Gastroesophageal sphincter (tissue), 4 donors: ENCODE measurements at places on chromosomes 3 and 15.

DNA sequence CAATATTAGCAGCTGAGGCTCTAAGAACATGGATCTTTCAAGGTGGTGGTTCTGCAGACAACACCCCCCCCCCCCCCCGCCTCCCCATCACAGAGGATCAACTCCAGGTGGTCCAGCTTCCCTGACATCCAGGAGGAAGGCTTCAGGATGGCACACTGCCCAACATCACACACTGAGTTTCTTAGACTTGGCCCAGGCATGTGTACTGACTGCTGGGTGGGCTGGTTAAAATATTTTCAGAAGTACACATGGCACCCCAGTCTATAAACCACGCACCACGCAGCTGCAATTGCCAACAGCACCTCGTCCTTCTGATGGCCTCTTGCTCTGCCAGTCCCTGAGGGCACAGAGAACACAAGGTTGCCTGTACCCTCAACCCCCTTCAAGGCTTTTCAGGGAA, 22.1 kb downstream of the SRPRB start:
- H3K4me3 ChIP-seq = no peak overlapping the region
- no peaks in the 10 kb centered on the region for H3K27me3 ChIP-seq
- H3K36me3 ChIP-seq = no peaks in the 10 kb centered on the region
- no peak overlapping the region for H3K27ac ChIP-seq
- ATAC-seq = no peak

DNA sequence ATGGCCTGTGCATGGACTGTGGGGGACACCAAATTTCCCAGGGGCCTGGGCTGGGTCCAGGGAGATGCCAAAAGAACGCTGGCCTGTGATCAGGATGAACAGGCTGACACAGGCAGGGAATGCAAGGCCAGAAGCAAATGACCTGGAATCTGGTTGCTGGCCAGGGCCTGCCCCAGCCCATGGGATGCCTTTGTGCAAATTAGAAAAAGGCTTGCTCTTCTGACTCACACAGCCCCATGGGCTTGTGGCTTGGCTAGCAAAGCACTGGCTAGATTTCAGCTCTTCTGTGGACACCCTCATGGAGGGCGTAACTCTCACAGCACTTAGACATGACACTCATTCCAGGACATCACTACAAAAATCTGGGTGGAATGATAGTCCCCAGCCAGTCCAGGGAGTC, 356.0 kb downstream of the SHQ1 start:
- no peak overlapping the region for H3K4me3 ChIP-seq
- no peaks in the 10 kb centered on the region for H3K36me3 ChIP-seq
- H3K27ac ChIP-seq = no peak overlapping the region
- no peaks in the 10 kb centered on the region for H3K27me3 ChIP-seq

DNA sequence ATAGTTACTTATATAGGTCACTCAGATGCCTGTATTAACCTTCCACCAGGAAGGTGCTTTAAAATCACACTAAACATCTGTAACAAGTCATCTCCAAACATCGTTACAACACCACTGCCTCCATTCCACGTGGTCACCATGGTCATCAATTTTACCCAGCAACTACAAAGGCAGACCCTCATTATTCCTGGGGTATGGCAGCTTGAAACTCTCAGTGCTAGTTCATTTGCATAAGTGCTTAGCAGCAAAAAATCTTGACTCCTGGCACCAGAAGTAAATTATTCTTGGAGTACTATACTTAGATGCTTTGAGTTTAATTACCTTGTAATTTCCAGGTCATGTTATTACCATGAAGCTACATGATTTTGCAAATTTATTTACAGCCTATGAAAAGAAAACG, 250.6 kb downstream of the KBTBD8 start:
- no peaks in the 10 kb centered on the region for H3K36me3 ChIP-seq
- H3K4me1 ChIP-seq = no peaks in the 10 kb centered on the region
- no peak for ATAC-seq
- no peak overlapping the region for H3K4me3 ChIP-seq
- no peak overlapping the region for H3K27ac ChIP-seq
- no peaks in the 10 kb centered on the region for H3K27me3 ChIP-seq

DNA sequence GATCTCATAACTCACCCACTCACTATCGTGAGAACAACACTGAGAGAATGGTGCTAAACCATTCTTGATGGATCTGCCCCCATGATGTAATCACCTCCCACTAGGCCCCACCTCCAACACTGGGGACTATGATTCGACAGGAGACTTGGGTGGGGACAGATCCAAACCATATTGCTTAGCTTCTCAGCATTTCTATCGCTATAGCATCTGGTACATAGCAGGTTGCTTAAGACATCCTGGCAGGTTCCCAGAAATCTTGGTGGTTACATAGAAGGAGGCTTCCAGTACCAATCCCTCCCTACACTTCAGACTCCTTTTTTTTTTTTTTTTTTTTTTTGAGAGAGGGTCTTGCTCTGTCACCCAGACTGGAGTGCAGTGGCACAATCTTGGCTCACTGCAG, 487.8 kb downstream of the EDEM1 start:
- H3K27ac ChIP-seq = no peak overlapping the region
- no peaks in the 10 kb centered on the region for H3K27me3 ChIP-seq
- no peak overlapping the region for H3K4me3 ChIP-seq
- H3K4me1 ChIP-seq = no peaks in the 10 kb centered on the region
- no peaks in the 10 kb centered on the region for H3K36me3 ChIP-seq

GRCh38 chr3:42535981-42536784, 33.7 kb downstream of the VIPR1 start:
- no peaks in the 10 kb centered on the region for H3K27me3 ChIP-seq
- H3K4me3 ChIP-seq = no peak overlapping the region
- ATAC-seq = no peak
- H3K36me3 ChIP-seq = no peaks in the 10 kb centered on the region

DNA sequence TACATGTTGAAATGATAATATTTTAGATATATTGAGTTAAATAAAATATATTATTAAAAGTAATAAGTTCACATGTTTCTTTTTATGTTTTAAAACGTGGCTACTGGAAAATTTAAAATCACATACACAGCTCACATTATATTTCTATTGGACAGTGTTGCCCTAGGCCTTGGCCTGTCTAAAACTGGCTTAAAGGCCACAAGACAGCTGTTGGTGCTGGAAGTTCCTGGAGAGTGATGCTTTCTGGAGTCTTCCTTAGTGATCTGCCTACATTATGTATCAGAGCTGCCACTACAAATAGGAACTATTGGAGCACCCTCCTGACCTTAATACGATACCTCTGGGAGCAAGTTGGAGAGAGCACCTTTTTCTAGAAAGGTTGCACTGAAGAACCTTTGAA, 254.1 kb upstream of the C2CD4B start:
- no peak overlapping the region for H3K27ac ChIP-seq
- H3K4me3 ChIP-seq = no peak overlapping the region
- no peaks in the 10 kb centered on the region for H3K27me3 ChIP-seq
- no peaks in the 10 kb centered on the region for H3K36me3 ChIP-seq
- no peak for ATAC-seq
- no peaks in the 10 kb centered on the region for H3K4me1 ChIP-seq

DNA sequence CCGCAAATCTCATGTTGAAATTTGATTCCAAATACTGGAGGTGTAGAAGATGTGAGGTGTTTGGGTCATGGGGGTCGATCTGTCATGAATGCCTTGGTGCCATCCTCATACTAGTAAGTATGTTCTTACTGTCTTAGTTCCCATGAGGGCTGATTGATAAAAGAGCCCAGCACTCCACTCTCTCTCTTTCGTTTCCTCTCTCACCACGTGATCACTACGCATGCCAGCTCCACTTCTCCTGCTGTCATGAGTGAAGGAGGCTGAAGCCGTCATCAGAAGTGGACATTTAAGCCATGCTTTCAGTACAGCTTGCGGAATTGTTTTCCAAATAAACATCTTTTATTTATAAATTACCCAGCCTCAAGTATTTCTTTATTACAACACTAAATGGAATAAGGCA, 6.1 kb downstream of the OR5H15 start:
- no peak overlapping the region for H3K4me3 ChIP-seq
- ATAC-seq = no peak
- no peaks in the 10 kb centered on the region for H3K27me3 ChIP-seq
- no peaks in the 10 kb centered on the region for H3K4me1 ChIP-seq

GRCh38 chr3:42652611-42653302, 740 bp upstream of the ZBTB47 start:
- peak overlapping the region; percentile 96 for H3K27ac ChIP-seq
- H3K4me1 ChIP-seq = peaks cover 7% of the 10 kb centered on the region
- peaks cover 21% of the 10 kb centered on the region for H3K36me3 ChIP-seq
- H3K4me3 ChIP-seq = peak overlapping the region; percentile 95
- H3K27me3 ChIP-seq = no peaks in the 10 kb centered on the region

GRCh38 chr3:37138816-37139215, 35.6 kb downstream of the LRRFIP2 start:
- no peak overlapping the region for H3K4me3 ChIP-seq
- peaks cover 36% of the 10 kb centered on the region for H3K4me1 ChIP-seq

- no peaks in the 10 kb centered on the region for H3K36me3 ChIP-seq
- H3K27me3 ChIP-seq = peaks cover 60% of the 10 kb centered on the region
- no peaks in the 10 kb centered on the region for H3K4me1 ChIP-seq
- H3K4me3 ChIP-seq = no peak overlapping the region
- ATAC-seq = peak; percentile 81
Measured at GRCh38 chr15:76330080-76330680, 6.4 kb upstream of the ISL2 start.

DNA sequence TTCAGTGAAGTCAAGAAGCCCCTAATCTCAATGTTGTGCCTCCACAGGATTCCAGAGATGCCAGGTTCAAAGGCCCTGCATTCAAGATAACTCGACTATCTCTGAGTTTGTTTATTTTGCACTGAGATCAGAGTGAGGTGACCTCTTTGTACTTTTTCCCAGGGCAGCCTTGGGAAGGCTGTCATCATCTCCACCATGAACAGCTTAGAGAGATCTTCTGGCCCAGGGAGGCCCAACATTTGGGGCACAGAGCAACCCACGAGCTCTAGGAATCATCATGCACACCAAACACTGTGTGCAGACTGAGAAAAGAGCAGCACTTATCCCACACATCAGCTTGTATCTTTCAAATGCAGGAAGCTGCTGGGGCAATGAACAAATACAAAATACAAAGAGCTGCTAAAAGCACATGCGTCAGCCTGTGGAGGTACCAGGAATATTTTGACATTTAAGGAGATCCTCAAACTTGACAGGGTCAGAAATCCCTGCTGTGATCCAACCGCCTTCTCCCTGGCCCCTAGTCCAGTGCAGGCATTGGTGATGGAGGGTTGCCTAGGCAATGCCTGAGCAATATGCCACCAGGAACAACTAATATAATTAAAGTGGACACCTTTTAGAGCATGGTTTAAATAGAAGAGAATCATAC, 33.6 kb downstream of the TRIM42 start:
- ATAC-seq = no peak
- H3K27me3 ChIP-seq = no peaks in the 10 kb centered on the region
- H3K27ac ChIP-seq = no peak overlapping the region

- ATAC-seq = no peak
- H3K4me1 ChIP-seq = peaks cover 50% of the 10 kb centered on the region
- H3K4me3 ChIP-seq = no peak overlapping the region
- no peaks in the 10 kb centered on the region for H3K36me3 ChIP-seq
- no peak overlapping the region for H3K27ac ChIP-seq
- H3K27me3 ChIP-seq = peaks cover 100% of the 10 kb centered on the region
Measured at GRCh38 chr3:128493570-128494366, 767 bp upstream of the GATA2 start.

GRCh38 chr3:72437661-72438406, 410.4 kb downstream of the SHQ1 start:
- H3K27me3 ChIP-seq = no peaks in the 10 kb centered on the region
- H3K27ac ChIP-seq = no peak overlapping the region

DNA sequence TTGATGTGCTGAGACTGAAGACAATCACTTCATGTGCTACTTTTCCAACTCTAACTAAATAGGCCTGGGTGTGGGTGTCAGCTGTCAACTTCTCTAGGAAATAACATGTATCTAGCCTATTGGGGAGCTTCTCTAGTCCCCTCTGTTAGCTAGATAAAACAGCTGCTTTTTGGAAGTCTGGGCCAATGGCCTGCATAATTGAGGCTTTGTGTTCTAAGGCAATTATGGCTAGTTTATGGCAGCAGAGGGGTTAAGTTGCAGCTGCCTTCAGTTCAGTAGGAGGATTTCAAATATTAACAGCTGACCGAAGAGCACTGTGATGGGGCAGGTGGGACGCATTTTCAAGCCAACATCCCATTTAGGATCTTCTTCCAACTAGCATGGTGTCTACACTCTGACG, 6.4 kb downstream of the COL8A1 start:
- no peak for ATAC-seq
- no peak overlapping the region for H3K4me3 ChIP-seq
- H3K4me1 ChIP-seq = peaks cover 31% of the 10 kb centered on the region
- H3K27ac ChIP-seq = peak overlapping the region; percentile 86
- H3K27me3 ChIP-seq = no peaks in the 10 kb centered on the region

- H3K27me3 ChIP-seq = no peaks in the 10 kb centered on the region
- no peak overlapping the region for H3K27ac ChIP-seq
- H3K4me3 ChIP-seq = no peak overlapping the region
Measured at GRCh38 chr3:26579116-26579515, 43.5 kb upstream of the LRRC3B start.

DNA sequence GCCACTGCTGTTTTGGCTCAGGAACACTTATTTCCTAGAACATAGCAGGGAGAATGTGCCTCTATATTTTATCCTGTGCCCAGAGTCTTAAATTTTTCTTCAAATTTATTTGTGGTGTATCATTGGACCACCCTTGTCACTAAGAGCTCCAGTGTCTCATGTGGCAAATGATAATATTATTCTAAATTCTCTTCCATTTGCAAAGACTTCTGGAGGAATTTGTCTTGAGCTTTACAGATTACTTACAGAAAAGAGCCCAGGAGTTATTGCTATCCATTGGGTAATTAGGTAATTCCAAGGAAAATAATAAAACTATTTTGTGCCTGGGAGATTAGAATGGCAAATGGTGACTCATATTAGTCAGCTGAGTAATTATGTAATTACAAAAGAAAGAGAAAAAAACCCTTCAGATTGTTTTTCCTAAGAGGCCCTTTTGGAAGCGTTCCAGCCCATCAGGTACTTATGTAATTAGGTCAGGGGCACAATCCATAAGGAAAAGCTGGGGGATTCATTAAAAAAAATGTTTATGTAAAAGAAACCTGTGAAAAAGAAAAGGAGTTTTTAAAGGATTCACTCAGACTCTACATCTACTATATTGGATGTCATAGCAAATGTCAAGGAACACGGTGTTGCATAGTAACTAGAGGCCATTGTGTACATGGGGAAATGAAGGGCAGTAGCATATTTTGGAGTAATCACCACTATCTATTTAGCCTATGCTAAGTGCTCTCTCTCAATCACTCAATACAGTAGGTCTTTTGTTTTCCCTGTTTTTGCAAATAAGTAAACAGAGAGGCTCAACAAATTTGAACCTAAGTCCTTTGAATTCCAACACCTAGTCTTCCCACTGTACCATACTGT, 380.9 kb upstream of the RARB start:
- no peak for ATAC-seq
- no peaks in the 10 kb centered on the region for H3K36me3 ChIP-seq
- no peaks in the 10 kb centered on the region for H3K27me3 ChIP-seq
- H3K27ac ChIP-seq = no peak overlapping the region
- H3K4me1 ChIP-seq = peaks cover 9% of the 10 kb centered on the region

- H3K27ac ChIP-seq = no peak overlapping the region
- H3K27me3 ChIP-seq = no peaks in the 10 kb centered on the region
Measured at GRCh38 chr3:171718493-171719185, 91.6 kb downstream of the PLD1 start.

- H3K4me1 ChIP-seq = no peaks in the 10 kb centered on the region
- H3K27me3 ChIP-seq = no peaks in the 10 kb centered on the region
- no peaks in the 10 kb centered on the region for H3K36me3 ChIP-seq
- ATAC-seq = no peak
- no peak overlapping the region for H3K27ac ChIP-seq
Measured at GRCh38 chr3:86869566-86869965, 121.4 kb downstream of the VGLL3 start.
